ENCODE measurements at places on chromosomes 16 and 17.

DNA sequence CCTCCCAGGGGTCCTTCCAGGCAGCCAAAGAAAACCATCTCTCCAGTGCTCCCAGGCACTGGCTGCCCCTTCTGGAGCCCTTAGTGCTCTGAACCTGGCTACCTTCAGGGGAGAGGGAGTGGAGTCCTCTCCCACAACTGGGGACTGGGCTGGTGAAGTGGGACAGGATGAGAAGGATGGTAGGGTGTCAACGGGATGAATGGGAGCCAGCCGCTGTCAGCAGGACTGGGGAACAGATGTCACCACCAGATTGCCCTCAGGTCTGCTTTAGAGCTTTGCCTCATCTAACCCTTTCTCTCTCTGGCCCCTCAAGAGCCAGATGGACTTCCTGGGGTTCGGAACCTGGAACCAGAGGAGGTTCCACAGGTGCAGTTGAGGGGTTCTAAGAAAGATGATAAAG is 488 bp upstream of the SEBOX start:
- no peak for DNase-seq

- no peak for DNase-seq
Observed at GRCh38 chr16:71288570-71288889, 672 bp downstream of the CMTR2 start.

DNA sequence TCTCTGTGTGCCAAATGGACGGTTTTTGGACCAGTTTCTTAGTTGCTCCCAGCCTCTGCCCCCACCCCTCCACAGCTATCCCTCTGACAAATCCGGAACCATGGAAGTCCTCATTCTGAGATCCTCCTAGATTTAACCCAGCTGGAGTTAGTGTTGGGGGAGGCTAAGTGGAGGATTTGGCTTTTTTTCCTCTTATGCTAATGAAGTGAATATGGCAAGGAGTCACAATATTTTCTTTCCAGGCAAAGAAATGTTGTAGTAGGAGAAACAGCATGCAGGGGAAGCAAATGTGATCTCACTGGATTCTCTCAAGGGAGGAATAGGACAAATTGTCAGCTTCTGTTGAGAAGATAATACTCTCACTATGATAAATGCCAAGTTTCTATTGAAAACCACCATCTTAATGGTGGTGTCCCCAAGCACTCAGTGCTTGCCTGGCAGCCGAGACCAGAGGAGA is 159.5 kb downstream of the MSI2 start:
- DNase-seq, result no peak

GRCh38 chr16:53991754-53992378 is 287.9 kb downstream of the FTO start:
- DNase-seq, result peak; percentile 57

GRCh38 chr16:769184-769784 is 8.8 kb downstream of the MSLN start:
- no peak for DNase-seq

DNA sequence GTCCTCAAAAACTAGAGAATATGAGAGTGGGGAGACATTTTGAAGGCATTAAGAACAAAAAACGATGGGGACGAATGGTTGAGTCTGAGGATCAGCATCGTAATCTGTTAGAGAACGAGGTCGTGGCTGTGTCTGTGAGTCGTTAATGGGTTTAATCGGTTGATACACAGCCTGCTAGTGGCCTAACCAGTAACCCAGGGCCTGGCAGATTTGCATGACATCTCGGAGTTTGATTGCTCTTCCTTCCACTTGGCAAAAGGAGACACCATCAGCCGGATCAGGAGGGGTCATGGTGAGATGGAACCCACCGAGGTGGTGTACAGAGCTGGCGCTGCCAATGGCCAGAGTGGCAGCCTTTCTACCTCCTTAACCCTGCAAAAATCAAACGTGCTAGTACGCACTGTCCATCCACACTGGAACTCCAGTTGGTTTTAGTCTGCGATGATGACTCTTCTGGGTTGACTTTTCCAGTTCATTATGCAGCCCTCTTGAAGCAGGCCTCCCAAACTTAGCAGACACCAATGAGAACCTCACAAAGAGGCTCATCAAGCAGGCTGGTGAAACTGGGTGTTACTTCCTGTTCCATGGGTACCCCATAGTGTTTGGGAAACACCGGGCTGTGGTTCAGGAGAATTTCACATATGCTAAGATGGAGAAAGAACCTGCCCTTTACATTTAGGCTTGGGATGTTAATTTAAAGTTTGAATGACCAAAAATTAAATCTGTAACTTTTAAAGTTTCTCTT is 4.1 kb downstream of the HS3ST3B1 start:
- DNase-seq, result no peak

GRCh38 chr16:11296706-11297491 is 15.8 kb upstream of the PRM1 start:
- DNase-seq, result no peak

GRCh38 chr16:69607674-69608073 is 41.9 kb downstream of the NFAT5 start:
- DNase-seq, result no peak

GRCh38 chr16:56268799-56269198 is 77.5 kb downstream of the GNAO1 start:
- no peak for DNase-seq

- no peak for DNase-seq
Observed at GRCh38 chr16:24135624-24136565, 120.2 kb upstream of the CACNG3 start.

GRCh38 chr17:50058296-50058953 is 2.5 kb downstream of the ITGA3 start:
- no peak for DNase-seq

Data from NCI-H1105 (cell line).